ENCODE measurements at places on chromosomes 13 and 19.

GRCh38 chr19:6164906-6165531 is 29.6 kb downstream of the ACSBG2 start:
- DNase-seq = no peak

DNA sequence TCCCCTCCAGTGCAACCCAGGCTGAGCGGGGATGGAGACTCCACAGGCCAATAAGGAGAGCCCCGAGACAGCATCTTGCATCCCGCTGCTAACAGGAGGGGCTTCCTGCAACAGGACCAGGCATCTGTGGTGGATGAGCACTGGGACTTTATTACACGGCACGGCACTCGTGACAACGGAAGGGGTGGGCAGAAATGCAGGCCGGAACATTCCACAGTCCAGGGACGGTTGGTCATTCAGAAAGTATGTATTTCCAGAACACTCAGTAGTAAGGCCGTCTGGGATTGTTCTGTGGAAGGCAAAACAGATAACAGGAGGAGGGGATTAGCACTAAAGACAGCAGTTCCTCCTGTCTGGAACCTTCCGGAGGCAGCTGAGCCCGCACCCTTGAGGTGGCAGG is 3.3 kb upstream of the TM6SF2 start:
- no peak for DNase-seq

DNA sequence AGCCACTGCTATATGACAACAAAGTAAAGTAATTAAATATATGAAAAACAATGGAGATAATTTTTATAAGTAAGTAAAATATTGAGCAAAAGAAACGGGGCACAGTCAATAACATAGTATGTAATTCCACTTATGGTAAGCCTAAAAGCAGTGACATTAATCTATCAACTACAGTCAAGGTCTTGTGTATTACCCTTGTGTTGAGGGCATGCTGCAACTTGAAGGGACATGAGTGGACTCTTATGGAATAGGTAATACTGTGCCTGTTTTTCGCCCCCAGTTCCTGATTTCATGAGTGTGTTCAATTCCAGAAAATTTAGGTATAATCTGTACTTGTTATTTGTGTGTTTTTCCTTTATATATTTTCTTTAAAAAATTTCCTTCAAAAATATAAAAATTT is 201.3 kb upstream of the SLITRK6 start:
- DNase-seq = no peak

DNA sequence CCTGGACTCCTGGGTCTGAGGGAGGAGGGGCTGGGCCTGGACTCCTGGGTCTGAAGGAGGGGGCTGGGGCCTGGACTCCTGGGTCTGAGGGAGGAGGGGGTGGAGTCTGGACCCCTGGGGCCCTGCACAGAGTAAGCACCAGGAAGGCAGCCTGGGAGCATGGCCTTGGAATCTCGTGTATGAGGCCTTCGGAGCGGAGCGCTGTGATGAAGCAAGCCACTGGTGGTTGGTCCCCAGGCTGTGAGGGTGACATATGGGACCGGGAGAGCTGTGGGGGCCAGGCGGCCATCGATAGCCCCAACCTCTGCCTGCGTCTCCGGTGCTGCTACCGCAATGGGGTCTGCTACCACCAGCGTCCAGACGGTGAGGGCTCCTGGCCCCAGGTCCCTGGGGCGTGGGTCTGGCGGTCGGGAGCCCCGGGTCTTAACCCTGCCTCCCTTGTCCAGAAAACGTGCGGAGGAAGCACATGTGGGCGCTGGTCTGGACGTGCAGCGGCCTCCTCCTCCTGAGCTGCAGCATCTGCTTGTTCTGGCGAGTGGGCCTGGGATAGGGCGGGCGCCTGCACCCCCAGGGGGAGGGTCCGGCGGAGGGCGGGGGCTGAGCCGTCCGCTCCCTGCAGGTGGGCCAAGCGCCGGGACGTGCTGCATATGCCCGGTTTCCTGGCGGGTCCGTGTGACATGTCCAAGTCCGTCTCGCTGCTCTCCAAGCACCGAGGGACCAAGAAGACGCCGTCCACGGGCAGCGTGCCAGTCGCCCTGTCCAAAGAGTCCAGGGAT is 918 bp downstream of the TMEM190 start:
- DNase-seq = no peak

- no peak for DNase-seq
Observed at GRCh38 chr19:31810536-31811109, 461.4 kb upstream of the TSHZ3 start.

- DNase-seq = no peak
Observed at GRCh38 chr13:94765814-94766213, 53.5 kb upstream of the SOX21 start.

GRCh38 chr13:50766013-50766412 is 77.5 kb downstream of the DLEU7 start:
- no peak for DNase-seq

DNA sequence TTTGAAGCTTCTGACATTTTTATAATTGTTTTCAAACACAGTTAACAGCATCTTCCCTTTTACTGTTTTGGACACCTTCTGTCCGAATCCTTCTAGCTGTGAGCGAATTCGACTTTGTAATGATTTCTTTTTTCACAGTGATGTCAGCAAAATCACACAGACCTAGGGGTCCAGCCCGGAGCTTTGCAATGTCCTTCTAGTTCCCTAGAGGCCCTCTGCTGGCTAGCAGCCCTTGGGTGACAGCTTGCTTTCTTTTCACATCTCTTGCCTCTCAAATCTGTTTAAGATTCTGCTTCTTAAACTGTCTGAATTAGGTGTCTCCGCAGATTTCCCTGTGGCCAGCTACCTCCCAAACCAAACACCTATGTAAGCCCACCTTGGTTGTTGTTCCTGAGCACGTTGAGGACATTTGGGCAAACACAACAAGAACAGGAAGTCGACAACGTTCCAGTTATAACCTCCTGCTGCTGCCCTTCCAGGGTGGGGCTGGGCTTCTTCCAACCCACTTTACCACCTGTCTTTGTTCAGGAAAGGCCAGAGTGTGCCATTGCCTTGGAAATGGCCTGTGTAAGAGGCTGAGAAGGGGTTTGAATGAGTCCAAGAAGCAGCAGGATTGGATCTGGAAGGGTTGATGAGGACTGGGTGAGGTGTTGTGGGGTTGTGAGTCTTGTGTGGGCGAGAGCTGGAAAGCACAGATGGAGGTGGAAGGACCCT is 123.1 kb downstream of the ATP8A2 start:
- DNase-seq = no peak

DNA sequence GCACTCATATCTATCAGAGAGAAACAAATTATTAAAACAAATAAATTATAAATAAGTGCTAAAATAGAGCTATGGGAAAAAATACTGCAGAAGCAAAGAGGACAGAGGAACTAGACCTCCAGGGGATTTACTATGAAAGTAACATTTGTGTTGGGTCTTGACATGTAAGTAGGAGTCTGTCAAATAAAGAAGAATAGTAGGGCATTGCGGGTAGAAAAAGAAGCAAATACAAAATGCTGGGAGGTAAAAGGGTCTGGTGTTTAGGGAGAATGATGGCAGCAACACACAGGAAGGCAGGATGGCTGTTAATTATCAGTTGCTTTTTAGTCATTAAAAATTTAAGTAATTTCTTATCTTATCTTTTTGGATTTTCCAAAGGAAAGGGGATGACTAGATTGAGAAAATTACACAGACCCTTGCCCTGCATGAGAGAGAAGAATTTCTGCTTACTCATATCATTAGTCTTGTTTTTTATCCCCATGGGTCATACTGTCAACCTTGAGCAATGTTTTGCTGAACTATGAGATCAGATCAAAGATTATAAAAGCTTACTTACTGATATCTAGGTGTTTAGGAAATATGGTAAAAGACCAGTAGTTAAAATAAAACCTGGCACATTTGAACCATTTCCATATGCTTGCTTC is 472.7 kb downstream of the DIAPH3 start:
- no peak for DNase-seq

GRCh38 chr19:738509-739128 is 12.3 kb upstream of the MISP start:
- no peak for DNase-seq

DNA sequence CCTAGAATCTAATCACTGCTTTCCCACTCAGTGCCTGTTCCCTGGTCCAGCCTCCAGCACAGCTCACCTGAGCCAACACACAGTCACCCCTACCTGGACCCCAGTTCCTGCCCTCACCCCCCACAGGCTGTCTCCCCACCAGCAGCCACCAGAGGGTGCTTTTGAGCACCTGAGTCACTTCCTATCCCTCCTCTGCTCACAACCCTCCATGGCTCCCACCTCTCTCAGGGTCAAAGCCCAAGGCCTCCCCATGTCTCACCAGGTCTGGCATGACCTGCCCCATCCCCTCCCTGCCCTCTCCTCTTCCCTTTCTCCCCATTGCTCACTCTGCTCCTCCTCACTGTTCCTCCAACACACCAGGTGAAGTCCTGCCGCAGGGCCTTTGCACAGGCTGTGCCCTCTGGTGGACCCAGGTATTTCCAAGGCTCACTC is 7.1 kb upstream of the DPP9 start:
- DNase-seq = peak; percentile 22

DNA sequence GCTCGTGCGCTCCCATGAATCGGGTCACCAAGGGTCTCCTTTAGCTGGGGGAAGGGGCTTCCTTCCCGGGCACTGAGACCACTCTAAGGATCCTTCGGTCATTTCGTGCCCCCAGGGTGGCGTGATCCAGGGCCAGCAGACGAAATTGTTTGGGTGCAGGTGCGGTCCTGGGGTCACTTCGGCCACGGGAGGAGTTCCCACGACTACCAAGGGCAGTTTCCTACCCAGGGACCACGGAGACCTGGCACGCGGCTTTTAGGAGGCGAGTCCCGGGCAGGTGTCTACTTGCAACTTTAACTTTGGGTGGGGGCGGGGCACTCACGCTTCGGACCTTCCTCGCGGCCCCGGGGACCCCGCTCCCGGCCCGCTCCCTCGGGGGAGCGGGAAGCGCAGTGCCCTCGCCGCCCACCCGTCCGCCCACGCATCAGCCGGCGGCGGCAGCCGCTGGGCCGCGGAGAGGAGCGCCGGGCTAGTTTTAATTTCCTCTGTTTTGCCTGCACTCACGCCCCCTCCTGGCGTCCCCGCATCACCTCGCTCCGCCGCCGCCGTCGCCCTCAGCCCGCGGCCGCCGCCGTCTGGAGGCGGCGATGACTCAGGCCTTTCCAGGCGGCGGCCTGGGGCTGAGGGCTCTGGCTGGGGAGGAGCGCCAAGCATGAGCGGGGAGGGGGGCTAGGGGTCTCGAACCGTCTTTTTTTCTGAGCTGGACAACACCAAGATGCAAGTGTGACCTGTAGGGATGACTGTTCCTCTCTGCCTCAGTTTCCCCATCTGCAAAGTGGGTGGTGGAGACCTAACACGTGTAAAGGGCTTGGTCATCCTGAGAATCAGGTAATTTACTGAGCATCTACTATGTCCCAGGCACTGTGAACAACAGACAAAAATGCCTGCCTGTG is 21.8 kb downstream of the OLFM2 start:
- peak; percentile 67 for DNase-seq

DNA sequence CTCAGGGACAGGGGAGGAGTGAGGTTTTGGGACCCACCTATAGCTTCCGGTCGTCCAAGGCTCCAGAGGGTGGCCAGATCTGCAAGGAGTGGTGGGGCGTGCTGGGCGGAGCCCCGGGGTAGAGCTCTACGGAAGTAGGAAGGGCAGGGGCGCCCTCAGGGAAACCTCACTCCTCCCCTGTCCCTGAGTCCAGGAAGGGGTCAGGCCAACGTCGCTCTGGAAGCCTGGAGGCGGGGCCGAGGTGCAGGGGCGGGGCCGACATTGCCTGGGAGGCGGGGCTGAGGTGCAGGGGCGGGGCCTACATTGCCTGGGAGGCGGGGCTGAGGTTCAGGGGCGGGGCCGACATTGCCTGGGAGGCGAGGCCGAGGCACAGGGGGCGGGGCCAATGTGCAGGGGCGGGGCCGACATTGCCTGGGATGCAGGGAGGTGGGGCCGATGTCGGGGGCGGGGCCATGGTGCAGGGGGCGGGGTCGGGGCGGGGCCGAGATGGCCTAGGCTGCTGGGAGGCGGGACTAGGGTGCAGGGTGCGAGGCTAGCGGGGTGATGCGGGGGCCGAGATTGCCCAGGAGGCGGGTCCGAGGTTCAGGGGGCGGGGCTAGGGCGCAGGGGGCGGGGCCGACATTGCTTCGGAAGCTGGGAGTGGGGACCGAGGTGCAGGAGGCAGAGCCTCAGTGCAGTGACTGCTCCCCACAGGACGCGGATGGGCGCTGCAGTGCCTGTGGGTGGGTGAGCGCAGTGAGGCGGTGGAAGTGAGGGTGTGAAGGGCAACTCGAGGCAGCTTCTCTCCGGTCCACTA is 4.9 kb upstream of the PALM start:
- DNase-seq = peak; percentile 41

GRCh38 chr13:49248622-49249002 is 887 bp downstream of the CDADC1 start:
- no peak for DNase-seq

DNA sequence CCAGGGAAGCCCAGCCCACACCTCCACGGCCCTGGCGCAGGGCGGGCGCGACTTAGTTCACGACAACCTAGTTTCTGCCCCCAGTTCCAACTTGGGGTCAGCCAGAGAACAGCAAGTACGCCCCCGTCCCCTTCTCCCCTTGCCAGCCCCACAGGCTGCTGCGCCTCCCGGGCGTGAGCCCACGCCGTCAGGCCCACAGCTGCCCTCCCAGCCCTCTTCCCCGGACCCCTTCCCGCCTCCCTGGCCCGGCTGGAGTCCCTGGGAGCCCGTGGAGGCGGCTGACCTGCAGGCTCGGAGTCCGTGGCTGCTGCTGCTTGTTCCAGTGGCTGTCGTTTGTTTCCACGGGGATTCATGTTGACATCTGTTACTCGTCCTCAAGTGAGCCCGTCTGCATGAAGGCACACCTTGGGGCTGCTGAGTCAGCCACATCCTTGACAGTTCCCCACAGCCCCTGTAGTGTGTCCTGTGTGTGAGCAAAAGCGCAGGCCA is 86.0 kb downstream of the ATP11A start:
- DNase-seq = no peak

DNA sequence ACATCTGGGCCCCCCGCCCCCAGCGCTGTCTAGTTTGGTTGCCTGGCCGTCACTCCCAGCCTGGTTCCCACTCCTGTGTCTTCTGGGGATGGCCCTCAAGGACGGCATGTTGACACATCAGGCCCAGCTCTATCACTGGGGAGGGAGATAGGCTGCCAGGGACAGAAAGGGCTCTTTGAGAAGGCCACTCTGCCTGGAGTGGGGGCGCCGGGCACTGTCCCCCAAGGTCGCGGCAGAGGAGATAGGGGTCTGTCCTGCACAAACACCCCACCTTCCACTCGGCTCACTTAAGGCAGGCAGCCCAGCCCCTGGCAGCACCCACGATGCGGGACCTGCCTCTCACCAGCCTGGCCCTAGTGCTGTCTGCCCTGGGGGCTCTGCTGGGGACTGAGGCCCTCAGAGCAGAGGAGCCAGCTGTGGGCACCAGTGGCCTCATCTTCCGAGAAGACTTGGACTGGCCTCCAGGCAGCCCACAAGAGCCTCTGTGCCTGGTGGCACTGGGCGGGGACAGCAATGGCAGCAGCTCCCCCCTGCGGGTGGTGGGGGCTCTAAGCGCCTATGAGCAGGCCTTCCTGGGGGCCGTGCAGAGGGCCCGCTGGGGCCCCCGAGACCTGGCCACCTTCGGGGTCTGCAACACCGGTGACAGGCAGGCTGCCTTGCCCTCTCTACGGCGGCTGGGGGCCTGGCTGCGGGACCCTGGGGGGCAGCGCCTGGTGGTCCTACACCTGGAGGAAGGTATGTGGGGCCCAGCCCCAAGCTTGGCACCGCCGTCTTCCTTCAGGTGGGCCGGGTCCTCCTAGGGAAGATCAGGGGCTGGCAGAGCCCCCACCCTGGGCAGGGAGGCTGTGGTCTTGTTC is at the start of gene AMH:
AMH (plus strand) TSS at position 314 of the 857 bp plus-strand sequence; CDS start at position 324, 10 bp downstream.
- no peak for DNase-seq

Measured in stimulated activated CD4-positive, alpha-beta T cell treated with anti-CD3 and anti-CD28 coated beads, Interleukin-1b, Interleukin-23, amount 100 ng/mL, for 1 hour (primary cell).